ENCODE measurements at places on chromosomes 4 and X.

- no peak for DNase-seq
Observed at GRCh38 chr4:149166876-149167275, 648.8 kb downstream of the IQCM start.

DNA sequence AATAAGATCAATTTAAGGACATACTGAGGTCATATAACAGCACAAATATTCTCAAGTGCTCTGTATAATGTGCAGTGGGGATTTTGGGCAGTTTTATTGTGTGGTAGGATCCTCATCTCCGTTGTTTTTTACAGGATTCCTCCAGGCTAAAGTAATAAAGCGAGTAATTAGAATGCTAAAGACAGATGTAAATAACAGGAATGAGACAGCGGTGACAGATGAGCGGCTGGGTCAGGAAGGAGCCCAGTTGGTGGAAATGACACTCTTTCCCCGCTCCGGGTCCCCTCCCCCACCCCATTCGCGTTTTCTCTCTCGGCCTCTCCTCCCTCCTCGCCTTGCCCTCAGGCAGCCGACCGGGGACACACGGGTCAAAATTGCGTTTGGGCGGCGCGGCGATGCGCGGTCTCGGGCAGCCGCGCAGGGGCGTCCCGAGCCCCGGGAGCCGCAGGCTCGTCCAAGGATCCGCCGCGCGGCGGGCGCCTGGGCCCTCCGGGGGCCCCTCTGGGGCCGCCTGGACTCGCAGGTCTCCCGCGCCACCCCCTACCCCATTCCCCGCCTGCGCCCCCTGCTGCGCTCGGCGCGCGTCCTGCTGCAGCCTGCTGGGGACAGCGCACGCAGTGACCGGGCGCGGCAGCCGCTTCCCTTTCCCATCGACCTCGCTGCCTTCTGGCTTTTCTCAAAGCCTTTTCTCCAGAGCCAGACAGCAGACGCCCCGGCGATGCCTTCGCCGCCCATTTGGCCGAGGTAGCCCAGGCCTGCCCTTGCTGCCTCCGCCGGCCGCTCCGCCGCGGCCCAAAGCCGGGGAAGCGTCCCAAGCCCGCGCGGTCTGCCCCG is 16.2 kb downstream of the POU4F2 start:
- DNase-seq: no peak

GRCh38 chrX:13938051-13938828 is 91.5 kb downstream of the GEMIN8 start:
- DNase-seq: peak; percentile 33

DNA sequence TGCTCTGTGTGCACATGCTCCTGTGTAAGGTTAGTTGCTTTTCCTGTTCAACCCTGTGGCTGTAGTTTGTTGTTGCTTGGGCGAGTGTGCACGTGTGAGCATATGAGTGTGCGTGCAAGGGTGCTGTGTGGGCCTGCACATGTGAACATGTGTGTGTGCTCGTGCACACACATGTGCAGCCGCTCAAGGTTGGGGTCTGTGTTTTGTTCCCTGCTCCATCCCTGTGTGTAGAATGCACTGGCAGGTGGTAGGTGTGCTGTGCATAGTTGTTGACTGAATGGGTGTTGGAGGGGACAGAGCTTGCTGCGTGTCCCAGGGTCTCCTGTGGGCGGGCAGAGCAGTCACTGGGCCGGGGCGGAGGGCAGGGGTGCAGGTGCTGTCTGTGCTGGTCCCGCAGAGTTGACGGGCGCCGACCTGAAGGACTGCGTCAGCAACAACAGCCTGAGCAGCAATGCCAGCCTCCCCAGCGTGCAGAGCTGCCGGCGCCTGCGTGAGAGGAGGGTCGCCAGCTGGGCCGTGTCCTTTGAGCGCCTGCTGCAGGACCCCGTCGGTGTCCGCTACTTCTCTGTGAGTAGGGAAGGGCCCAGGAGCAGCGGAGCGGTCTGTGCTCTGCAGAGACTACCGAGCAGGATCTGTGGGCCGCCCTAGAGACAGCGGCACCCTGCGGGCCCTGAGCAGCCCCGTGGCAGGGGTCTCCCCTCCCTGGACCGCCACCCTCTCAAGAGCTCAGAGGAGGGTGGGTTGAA is 27.9 kb upstream of the HGFAC start:
- DNase-seq: no peak

GRCh38 chr4:70734971-70735370 is 13.2 kb downstream of the RUFY3 start:
- DNase-seq: no peak

DNA sequence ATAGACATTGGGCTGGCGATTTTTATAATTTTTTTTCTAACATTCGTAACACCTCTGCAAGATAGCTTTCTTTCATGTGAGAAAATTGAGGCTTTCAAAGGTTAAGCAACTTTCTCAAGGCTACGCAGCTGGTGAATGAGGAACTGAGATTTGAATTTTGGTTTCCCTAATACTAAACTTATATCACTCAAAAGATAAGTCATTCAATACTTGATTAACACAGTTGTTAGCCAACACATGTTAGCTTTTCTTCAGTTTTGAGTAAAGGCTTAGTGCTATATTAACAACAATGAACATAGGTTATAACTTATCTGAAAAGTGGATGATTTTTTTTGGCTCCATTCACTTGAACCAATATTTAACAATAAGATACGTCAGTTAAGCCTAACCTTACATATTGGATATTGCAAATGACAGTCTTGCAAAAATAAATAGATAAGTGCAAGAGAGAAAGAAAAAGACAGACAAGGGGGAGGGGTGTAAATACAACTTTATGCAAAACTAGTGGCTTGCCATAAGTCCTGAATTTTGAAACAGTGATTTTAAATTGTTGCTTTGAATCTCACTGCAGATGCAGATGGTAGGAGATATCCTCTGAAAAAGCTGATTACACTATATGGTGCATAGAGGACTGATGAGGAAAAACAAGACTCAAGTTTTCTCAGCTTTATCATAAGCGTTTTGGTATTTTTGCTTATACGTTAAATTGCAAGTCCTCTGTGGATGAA is 11.1 kb upstream of the GPM6A start:
- no peak for DNase-seq

- DNase-seq: no peak
Observed at GRCh38 chrX:3699821-3700381, 13.5 kb downstream of the PRKX start.

DNA sequence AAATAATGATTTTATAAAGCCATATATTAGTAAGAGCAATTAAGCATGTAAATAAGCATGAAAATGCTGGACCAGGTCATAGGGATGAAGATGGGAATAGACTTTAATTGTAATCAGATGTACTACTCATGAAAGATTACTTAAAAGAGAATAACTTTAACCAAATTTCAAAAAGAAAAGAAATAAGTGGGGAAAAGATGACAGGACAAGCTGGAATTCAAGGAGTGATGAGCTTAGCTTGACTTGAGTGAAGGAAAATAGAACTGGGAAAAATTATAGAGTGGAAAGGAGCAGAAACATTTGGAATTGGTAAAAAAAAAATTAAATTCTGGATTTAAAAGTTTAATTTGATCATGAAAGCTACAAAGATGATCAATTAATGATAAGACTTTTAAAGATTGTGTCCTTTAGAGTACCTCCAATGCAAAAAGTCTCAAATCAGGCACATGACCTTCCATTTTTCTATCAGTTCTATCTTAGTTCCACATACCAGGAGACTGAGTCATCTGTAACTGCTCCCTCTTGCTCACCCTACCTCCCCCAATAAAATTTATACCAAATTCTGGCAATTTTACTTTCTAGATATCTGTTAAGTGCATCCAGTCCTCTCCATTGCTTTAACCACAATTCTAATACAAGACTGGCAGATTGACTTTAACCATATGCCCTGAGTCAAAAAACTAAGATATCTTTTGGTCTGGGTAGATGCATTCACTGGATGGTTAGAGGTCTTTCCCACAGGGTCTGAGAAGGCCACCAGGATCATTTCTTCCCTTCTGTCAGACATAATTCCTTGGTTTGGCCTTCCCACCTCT is 56.4 kb upstream of the SLIT2 start:
- DNase-seq: no peak

DNA sequence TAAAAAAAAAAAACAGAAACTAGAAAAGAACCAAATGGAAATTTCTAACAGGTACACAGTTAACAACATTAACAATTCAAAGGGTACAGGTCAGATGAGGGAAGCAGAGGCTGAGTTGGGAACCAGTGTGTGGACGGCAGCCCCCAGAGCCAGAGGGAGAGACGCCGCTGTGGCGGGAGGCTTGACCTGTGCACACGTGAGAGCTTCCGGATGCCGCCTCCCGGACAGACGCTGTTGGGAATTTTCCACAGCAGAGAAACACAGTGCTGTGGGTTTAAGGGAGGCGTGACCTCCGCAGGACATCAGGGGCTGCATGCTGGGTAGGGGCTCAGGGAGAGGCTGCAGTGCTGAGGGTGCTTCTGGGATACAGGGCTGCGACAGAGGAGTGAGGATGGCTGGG is 22.2 kb downstream of the TACC3 start:
- no peak for DNase-seq

DNA sequence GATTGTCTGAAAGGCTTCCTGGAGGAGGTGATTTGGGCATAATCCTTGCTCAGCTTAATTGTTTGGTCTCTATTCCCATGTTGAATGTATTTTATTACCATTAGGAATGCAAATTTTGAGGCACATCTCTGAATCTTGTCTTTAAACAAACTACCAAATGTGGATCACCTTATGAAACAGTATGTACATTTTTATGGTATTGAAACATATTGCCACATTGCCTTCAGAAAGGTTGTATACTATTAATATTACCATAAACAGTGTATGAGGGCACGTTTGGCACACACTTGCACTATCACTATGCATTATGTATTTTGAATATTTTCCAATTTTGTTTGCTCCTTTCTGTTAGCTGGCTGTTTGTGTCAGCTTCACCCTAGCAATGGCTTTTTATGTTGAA is 60.0 kb upstream of the ALB start:
- DNase-seq: no peak

GRCh38 chr4:83890816-83891215 is 354.9 kb downstream of the GPAT3 start:
- DNase-seq: no peak
